ENCODE measurements at places on chromosomes 11 and 22.

- H3K27ac ChIP-seq, result no peak overlapping the region
Observed at GRCh38 chr11:96021901-96022650, 98.2 kb upstream of the MTMR2 start.

- no peaks in the 10 kb centered on the region for H3K27me3 ChIP-seq
- DNase-seq, result no peak
- H3K36me3 ChIP-seq, result no peaks in the 10 kb centered on the region
- H3K4me1 ChIP-seq, result no peaks in the 10 kb centered on the region
Observed at GRCh38 chr11:72446929-72447769, 12.8 kb upstream of the CLPB start.

DNA sequence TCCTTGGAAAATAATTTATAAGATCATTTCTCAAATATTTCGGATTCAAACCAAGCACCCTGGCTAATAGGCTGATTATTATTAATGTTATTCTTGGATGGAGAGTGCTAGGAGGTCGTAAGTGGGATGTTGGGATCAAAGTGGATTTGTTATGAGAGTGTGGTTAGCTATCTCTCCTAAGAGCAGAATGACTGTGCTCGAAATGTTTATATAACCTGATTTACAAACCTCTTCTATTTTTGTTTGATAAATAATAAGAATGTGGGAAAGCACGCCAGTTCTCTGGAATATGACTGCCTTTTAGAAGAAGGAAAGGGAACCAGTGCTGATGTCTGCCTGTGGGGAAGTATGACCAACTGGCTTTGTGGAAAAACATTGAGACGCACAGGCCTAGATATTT lies 527.5 kb downstream of the NTM start:
- DNase-seq, result no peak
- H3K27ac ChIP-seq, result no peak overlapping the region
- no peak overlapping the region for H3K4me3 ChIP-seq
- H3K36me3 ChIP-seq, result no peaks in the 10 kb centered on the region

DNA sequence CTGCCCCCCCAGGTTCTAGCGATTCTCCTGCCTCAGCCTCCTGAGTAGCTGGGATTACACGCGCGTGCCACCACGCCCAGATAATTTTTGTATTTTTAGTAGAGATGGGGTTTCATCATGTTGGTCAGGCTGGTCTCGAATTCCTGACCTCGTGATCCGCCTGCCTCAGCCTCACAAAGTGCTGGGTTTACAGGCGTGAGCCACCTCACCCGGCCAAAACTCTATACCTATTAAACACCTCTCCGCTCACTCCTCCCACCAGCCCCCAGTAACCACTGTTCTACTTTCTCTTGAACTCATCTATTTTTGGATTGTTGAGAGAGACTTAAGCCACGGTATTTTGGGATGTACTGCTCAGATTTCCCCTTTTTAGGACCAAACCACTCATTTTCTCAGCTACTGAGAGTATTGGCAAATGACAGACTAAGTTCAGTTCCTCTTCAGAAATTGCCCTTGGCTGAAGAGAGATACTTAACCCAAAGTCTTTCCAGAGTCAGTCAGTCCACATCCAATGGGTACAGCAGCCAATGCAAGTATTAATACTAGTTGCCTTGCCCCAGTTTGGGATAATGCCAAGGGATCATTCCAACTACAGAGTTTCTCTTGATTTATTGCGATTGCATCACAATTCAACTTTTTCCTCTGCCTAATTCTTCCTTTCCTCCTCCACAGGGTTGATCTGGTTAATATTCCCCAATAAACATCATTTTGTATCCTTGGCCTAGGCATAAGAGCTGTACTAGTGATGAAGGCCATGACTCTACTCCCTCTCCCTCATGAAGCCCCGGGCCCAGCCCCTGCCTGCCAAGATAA lies 36.8 kb upstream of the CSTF3 start:
- no peak overlapping the region for H3K27ac ChIP-seq
- H3K4me3 ChIP-seq, result no peak overlapping the region
- no peaks in the 10 kb centered on the region for H3K4me1 ChIP-seq
- H3K36me3 ChIP-seq, result no peaks in the 10 kb centered on the region

- no peaks in the 10 kb centered on the region for H3K36me3 ChIP-seq
- no peaks in the 10 kb centered on the region for H3K4me1 ChIP-seq
- H3K27ac ChIP-seq, result no peak overlapping the region
- H3K4me3 ChIP-seq, result no peak overlapping the region
- no peaks in the 10 kb centered on the region for H3K27me3 ChIP-seq
Observed at GRCh38 chr11:58494101-58494500, 13.8 kb downstream of the OR5B21 start.

DNA sequence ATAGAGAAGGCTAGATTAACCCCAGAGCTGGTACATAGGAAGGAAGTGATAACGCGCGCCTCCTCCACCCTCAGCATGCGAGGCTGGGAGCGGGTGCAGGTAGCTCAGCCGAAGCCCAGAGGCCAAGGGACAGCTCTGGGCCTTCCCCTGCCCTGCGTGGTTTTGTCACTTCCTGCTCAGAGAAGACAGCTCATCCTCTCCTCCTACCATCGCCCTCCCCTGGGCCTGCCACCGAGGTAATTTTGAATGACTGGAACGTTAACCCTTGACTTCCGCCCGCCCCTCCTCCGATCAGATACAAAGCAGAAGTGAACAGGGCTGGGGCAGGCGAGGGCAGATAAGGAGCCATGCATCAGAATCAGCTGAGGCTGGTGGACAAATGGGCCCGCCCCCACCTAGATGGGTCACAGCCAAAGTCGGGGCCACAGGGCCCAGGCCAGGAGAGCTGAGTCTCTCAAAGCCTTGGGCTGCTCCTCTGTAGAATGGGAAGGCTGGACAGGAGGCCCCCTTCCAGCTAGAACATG lies 1.6 kb downstream of the RAC2 start:
- H3K27ac ChIP-seq, result no peak overlapping the region
- no peaks in the 10 kb centered on the region for H3K36me3 ChIP-seq
- peaks cover 6% of the 10 kb centered on the region for H3K27me3 ChIP-seq
- no peak overlapping the region for H3K4me3 ChIP-seq
- DNase-seq, result no peak

DNA sequence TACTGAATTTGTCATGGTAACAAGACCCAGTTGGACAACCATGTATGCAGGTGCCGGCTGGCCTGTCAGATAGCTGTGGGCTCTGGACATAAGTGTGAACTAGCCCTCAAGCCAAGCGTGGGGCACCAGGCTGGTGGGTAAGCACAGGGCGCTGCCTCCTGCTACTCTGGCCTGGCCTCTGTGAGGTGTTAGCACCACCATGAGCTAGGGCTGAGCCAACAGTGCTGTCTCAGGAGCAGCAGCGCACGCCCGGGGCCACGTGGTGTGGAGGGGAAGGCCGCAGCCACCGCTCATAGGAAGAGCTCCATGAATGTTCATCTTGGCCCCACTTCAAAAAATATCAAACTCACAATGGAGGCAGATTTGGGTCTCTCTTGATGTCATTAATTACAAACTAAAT lies 35.3 kb upstream of the GNB1L start:
- H3K36me3 ChIP-seq, result peaks cover 71% of the 10 kb centered on the region
- no peaks in the 10 kb centered on the region for H3K27me3 ChIP-seq
- no peak overlapping the region for H3K4me3 ChIP-seq
- no peak for DNase-seq
- H3K27ac ChIP-seq, result no peak overlapping the region

DNA sequence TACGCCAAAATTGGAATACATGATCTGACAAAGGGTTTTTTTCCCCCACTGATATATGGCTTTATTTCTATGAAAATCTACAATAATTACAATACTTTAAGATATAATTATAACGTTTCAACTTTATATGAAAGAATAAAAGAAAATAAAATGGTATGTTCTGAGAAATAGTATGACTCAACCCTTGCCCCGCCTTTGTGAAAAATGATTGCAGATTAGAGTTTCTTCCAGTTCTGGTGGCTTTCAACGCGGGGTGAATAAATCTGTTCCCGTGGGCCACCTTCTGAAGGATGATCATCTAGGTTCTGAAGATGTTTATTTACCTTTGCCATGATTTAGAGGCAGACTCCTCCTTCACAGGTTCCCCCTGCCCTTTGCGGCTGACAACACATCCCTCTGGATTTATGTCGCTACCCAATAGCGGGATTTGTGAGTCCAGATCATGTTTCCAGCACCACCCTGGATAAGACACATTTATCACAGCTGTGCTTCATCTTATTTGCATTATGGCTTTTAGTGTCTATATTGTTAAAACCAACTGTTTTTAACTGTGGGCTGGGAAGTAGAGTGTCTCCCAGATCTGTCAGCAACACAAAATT lies 607.0 kb upstream of the KIRREL3 start:
- H3K36me3 ChIP-seq, result no peaks in the 10 kb centered on the region
- no peak overlapping the region for H3K4me3 ChIP-seq
- H3K4me1 ChIP-seq, result no peaks in the 10 kb centered on the region
- DNase-seq, result no peak
- no peak overlapping the region for H3K27ac ChIP-seq
- no peaks in the 10 kb centered on the region for H3K27me3 ChIP-seq

- no peaks in the 10 kb centered on the region for H3K27me3 ChIP-seq
- H3K27ac ChIP-seq, result peak overlapping the region; percentile 29
- peaks cover 29% of the 10 kb centered on the region for H3K4me1 ChIP-seq
- H3K36me3 ChIP-seq, result no peaks in the 10 kb centered on the region
Observed at GRCh38 chr11:19679952-19680828, 32.4 kb upstream of the NAV2 start.

- H3K4me1 ChIP-seq, result peaks cover 15% of the 10 kb centered on the region
- H3K27ac ChIP-seq, result no peak overlapping the region
- no peaks in the 10 kb centered on the region for H3K36me3 ChIP-seq
- no peaks in the 10 kb centered on the region for H3K27me3 ChIP-seq
- no peak overlapping the region for H3K4me3 ChIP-seq
Observed at GRCh38 chr11:19394525-19395016, 153.8 kb upstream of the E2F8 start.

DNA sequence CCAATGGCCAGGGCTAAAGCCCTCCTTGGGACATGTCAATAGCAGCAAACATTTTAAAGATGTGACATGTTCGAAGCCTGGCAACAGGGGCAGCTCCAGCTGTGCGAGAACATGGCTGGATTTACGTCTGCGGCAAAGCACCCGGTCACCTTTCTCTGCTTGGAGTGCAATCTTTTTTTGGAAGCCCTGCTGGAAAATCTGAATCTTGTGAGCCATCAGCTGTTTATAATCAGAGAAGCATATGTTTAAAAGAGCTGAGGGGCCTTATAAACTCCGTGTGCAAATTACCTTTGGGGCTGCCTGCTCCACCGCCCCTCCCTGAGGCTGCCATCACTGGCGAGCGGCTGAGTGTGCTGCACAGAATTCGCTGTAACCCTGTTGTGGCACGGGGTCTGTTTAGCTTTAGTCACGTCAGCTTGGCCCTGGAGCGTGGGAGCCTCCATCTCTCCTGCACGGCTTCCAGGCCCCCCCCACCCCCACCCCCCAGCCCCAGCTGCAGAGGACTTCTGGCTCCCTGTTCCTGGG lies 9.0 kb upstream of the KCNQ1OT1 start:
- no peak for DNase-seq
- H3K4me1 ChIP-seq, result peaks cover 43% of the 10 kb centered on the region
- H3K27me3 ChIP-seq, result no peaks in the 10 kb centered on the region
- H3K27ac ChIP-seq, result peak overlapping the region; percentile 48
- H3K36me3 ChIP-seq, result no peaks in the 10 kb centered on the region
